ENCODE measurements at places on chromosomes 1 and 21. TPM values are rescaled to one million over a fixed set of nuclear protein-coding genes. Genes with fewer than 3 reads are reported as not detected.

Gene ADORA3
- not detected for total RNA-seq

Gene CACNA1S
- total RNA-seq = not detected

Gene IL12RB2
- 75.9 TPM for total RNA-seq

Gene MYOM3
- not detected for total RNA-seq

Gene ERO1B
- 4.2 TPM for total RNA-seq

Gene NCF2
- total RNA-seq = 0.89 TPM

Gene LRRN2
- total RNA-seq = not detected

Gene PEAR1
- total RNA-seq = not detected

Gene VTCN1
- not detected for total RNA-seq

Gene BGLAP
- 2.0 TPM for total RNA-seq

Gene SPRR2G
- total RNA-seq = not detected

Gene VCAM1
- 0.24 TPM for total RNA-seq

Gene CASZ1
- 11.2 TPM for total RNA-seq

Gene FMO4
- 1.3 TPM for total RNA-seq

Gene DENND2D
- total RNA-seq = 134 TPM

Gene DYRK1A
- total RNA-seq = 56.1 TPM

Gene FAM151A
- not detected for total RNA-seq

Gene S100A7
- total RNA-seq = not detected

Gene S100A3
- not detected for total RNA-seq

Gene ANGEL2
- 34.3 TPM for total RNA-seq

Gene C1orf141
- not detected for total RNA-seq

Gene TMEM200B
- 1.0 TPM for total RNA-seq

Gene SEMA6C
- total RNA-seq = 1.3 TPM

Gene MYBPH
- not detected for total RNA-seq

Gene LORICRIN
- not detected for total RNA-seq

Gene UBE2U
- total RNA-seq = not detected

Gene PRUNE1
- 13.7 TPM for total RNA-seq

Gene OLFML2B
- 1.5 TPM for total RNA-seq

Gene PCBP3
- 4.8 TPM for total RNA-seq

Gene PRAMEF26
- total RNA-seq = not detected

Gene GBP6
- 0.53 TPM for total RNA-seq

Gene CD2
- 374 TPM for total RNA-seq

Gene CFAP57
- total RNA-seq = not detected

Gene ACTL8
- total RNA-seq = not detected

Gene TDRD10
- total RNA-seq = not detected

Gene CRYBG2
- 0.45 TPM for total RNA-seq

Gene ARHGEF16
- total RNA-seq = 0.13 TPM

Gene SRGAP2B
- 10.8 TPM for total RNA-seq

Gene CLEC20A
- total RNA-seq = not detected

Gene CCDC27
- not detected for total RNA-seq

Gene CD1D
- total RNA-seq = not detected

Gene NES
- 0.13 TPM for total RNA-seq

Gene TMEM61
- total RNA-seq = not detected

Gene LHX8
- total RNA-seq = not detected

Gene SPRR1B
- total RNA-seq = not detected

Gene RHOU
- total RNA-seq = 2.1 TPM

Gene F5
- total RNA-seq = 151 TPM

Data from activated T-cell treated with anti-CD3 and anti-CD28 coated beads, Interleukin-2, amount 50 U/mL, for 4 hours (primary cell).